Activated CD4-positive, alpha-beta T cell treated with anti-CD3 and anti-CD28 coated beads, Interleukin-10, Interleukin-2, amounts not matched to agents 100 ng/mL and 50 ng/mL, durations not matched to agents 16 hours and 8 hours (primary cell): ENCODE measurements at places on chromosomes 3 and 15.
A peak's percentile ranks its signal among the peaks of the same experiment; 100 is the strongest.

DNA sequence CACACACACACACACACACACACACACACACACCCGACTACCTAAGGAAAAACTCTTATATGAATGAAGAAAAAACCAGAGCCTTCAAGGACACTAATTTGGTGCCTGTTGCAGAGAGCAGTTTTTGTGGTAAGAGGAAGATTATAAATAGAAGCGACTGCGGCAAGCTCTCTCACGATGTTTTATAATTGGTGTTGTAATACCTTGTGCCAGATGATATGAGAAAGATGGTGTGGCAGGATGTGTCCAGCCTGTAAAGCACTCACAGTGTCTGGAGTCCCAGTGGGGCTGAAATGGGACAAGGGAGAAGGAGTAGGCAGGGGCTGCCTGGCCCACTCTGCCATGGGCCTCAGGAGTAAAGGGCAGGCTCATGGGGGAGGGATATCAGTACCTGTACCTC is 839.9 kb downstream of the AGBL1 start:
- no peak for DNase-seq

GRCh38 chr3:44130249-44130648 is 111.4 kb upstream of the TOPAZ1 start:
- peak; percentile 3 for DNase-seq

- DNase-seq: no peak
Measured at GRCh38 chr3:37956723-37957538, 33.7 kb upstream of the VILL start.

- peak; percentile 91 for DNase-seq
Measured at GRCh38 chr3:197949778-197950676, at the start of gene RPL35A. Gene RPL35A, plus strand, starts transcription at chr3:197950190. Its CDS starts 778 bp downstream, at chr3:197950968.

DNA sequence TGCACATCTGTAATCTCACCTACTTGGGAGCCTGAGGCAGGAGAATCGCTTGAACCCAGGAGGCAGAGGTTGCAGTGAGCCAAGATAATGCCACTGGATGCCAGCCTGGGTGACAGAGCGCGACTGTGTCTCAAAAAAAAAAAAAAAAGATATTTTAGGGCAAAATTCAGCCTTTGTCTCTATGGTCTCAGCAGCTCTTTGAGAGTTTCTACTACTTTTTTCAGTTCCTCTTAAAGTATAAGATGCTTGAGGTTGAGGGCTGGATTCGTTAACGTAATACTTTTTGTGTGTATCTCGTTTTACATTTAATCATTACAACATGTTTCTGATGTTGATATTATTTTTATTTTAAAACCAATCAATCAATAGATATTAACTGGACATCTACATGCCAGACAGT is 381.2 kb upstream of the TBL1XR1 start:
- DNase-seq: no peak

DNA sequence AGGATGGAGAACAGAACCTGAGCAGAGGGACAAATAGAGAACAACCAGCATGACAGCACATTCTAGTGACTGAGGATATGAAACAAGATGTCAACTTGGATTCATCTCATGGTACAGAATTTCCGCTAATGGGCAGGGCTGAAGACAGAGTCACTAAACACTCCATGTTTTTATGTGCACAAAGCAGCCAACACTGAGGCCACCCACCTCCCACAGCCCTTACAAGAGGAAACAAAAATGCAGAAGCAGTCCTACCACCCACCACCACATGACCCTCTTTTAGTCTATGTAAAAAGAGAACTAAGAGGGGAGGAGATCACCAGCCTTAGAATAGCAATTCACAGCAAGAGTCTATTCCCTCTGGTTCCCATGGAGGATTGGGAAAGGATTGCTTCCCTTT is 131.4 kb upstream of the UBE2E2 start:
- DNase-seq: no peak

DNA sequence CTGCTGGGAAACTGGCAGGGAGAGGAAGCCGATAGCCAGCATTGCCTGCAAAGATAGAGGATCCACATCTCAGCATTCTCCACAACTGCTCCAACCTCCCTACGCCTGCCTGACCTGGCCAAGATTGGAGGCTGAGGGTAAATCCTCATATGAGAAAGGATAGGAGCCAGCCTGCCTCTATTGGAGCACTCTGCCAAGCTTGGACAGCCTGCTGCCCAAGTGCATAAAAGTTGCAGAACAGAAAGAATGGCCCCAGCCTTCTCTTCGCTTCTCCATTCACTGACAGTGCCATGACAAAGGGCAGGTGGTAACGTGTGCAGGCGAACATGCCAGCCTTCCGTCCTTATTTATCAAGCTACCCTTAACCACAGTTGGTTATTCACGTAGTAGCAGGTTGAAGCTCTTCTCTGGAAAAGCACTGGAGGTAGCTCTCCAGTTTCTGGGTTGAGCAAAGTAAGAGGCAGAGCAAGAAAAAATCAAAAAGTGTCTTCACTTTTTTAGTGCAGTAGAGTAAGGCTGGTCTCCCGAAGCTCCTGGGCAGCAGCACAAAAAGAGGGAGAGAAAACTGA is 4.3 kb downstream of the BMF start:
- DNase-seq: no peak

GRCh38 chr3:113254171-113254947 is 43.0 kb downstream of the BOC start:
- DNase-seq: no peak
